B cell (primary cell): ENCODE measurements at places on chromosomes 12 and 14. TPM values are rescaled to one million over a fixed set of nuclear protein-coding genes. Genes with fewer than 3 reads are reported as not detected.

- no peak for DNase-seq
These were observed 20.1 kb downstream of the GCH1 start for GRCh38 chr14:54882521-54882920.

DNA sequence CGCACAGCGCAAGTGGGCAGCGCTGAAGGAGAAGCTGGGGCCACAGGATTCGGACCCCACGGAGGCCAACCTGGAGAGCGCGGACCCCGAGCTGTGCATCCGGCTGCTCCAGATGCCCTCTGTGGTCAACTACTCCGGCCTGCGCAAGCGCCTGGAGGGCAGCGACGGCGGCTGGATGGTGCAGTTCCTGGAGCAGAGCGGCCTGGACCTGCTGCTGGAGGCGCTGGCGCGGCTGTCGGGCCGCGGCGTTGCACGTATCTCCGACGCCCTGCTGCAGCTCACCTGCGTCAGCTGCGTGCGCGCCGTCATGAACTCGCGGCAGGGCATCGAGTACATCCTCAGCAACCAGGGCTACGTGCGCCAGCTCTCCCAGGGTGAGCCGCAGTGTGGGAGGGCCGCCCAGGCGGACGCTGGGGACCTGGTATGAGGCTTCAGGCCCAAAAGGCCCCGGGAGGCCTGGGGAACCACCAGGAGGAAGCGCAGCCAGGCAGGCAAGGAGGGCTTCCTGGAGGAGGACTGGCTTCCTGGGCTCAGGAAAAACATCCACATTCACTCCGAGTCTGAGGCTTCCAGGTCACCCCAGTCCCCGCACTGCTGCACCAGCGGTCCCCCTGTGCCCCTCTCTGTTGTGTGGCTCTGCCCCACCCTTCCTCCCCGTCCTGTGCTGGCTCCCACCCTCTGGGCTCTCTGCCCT lies 12.1 kb downstream of the INF2 start:
- no peak for DNase-seq

DBX2 gene
- total RNA-seq: not detected in 2 replicates

INF2 gene
- total RNA-seq: 90.2 and 94.2 TPM in 2 replicates

KRT85 gene
- not detected in 2 replicates for total RNA-seq

P2RX7 gene
- total RNA-seq: 5.3 and 6.8 TPM in 2 replicates

TAS2R8 gene
- not detected in 2 replicates for total RNA-seq

GLRX5 gene
- total RNA-seq: 17.0 and 18.4 TPM in 2 replicates

SLC24A4 gene
- total RNA-seq: not detected in 2 replicates

RNASE2 gene
- not detected in 2 replicates for total RNA-seq
